ENCODE measurements at places on chromosomes 1 and 21. TPM values are rescaled to one million over a fixed set of nuclear protein-coding genes. Genes with fewer than 3 reads are reported as not detected.
A peak's percentile ranks its signal among the peaks of the same experiment; 100 is the strongest.

The QSOX1 gene
- 25.4 TPM for total RNA-seq

The AGT gene
- total RNA-seq, result not detected

The PGBD5 gene
- not detected for total RNA-seq

The FAM43B gene
- not detected for total RNA-seq

The EPHA8 gene
- not detected for total RNA-seq

The RGS13 gene
- total RNA-seq, result 0.37 TPM

GRCh38 chr1:184945029-184945428 is 29.3 kb downstream of the NIBAN1 start:
- H3K36me3 ChIP-seq, result peaks cover 53% of the 10 kb centered on the region
- no peak for DNase-seq
- H3K4me3 ChIP-seq, result no peak overlapping the region
- H3K27ac ChIP-seq, result no peak overlapping the region
- H3K27me3 ChIP-seq, result no peaks in the 10 kb centered on the region

GRCh38 chr1:209790286-209791193 is 6.2 kb upstream of the C1orf74 start:
- H3K4me1 ChIP-seq, result peaks cover 22% of the 10 kb centered on the region
- no peak overlapping the region for H3K27ac ChIP-seq
- H3K36me3 ChIP-seq, result no peaks in the 10 kb centered on the region
- H3K4me3 ChIP-seq, result no peak overlapping the region
- no peak for DNase-seq

GRCh38 chr1:86030180-86030579 is 126.4 kb downstream of the COL24A1 start:
- no peak overlapping the region for H3K27ac ChIP-seq
- no peaks in the 10 kb centered on the region for H3K36me3 ChIP-seq
- no peak for DNase-seq
- H3K27me3 ChIP-seq, result no peaks in the 10 kb centered on the region

- no peaks in the 10 kb centered on the region for H3K36me3 ChIP-seq
- H3K27me3 ChIP-seq, result no peaks in the 10 kb centered on the region
- H3K27ac ChIP-seq, result no peak overlapping the region
- no peaks in the 10 kb centered on the region for H3K4me1 ChIP-seq
These were observed 318.2 kb upstream of the CAMK1G start for GRCh38 chr1:209265301-209265700.

DNA sequence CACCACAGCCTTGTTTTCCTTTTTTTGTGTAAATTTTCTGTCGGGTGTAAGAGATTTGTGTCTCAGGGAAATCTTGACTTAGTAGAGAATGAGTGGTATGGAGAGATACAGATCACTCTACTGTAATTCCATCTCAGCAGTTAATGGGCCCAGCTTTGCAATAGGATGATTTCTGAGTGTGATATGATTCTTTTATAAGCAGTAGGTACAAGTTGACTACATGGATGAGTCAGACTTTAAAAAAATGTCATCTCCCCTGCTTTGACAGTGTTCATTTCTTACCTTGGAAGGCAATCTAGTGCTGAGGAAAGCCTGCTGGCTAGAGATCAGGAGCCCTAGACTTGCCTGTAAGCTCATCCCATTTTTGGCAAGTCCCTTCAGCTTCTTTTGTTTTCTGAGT is 261.9 kb downstream of the RYR2 start:
- no peaks in the 10 kb centered on the region for H3K27me3 ChIP-seq
- H3K4me1 ChIP-seq, result peaks cover 7% of the 10 kb centered on the region
- H3K27ac ChIP-seq, result no peak overlapping the region
- no peaks in the 10 kb centered on the region for H3K36me3 ChIP-seq
- no peak overlapping the region for H3K4me3 ChIP-seq
- no peak for DNase-seq

DNA sequence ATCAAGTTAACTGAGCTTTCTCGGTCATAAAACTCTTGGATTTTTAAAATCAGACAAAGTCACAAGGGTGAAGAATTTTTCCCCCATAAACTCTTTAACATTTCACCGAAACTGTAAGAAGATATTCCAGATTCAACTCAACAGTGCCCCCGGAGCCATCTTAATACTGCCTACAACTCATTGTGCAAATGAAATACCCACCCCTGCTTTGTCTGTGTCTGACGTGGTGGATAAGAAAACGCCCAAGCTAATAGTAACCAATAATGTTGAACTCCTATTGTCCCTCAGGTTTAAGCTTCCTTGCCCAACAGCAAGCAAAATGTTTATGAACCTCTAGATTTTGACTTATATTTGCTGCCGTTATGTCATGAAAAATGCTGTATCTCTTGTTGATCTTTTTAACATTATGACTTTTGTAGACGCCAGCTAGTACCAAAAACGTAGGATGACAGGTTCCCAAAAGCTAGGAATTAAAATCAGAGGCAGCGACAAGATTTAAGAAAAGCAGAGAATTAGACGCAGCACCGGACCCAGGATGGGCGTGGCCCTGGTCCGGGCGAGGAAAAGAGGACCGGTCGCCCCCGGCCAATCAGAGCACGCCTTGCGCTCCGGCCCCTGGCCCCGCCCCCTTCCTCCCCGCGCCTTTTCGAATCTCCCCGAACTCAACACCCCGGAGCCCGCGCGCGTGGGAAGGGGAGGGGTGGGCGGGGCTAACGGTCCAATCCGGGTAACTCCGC is 1.1 kb downstream of the STMN1 start:
- H3K4me3 ChIP-seq, result peak overlapping the region; percentile 98
- H3K27ac ChIP-seq, result peak overlapping the region; percentile 91
- DNase-seq, result peak; percentile 99
- H3K36me3 ChIP-seq, result peaks cover 42% of the 10 kb centered on the region
- H3K27me3 ChIP-seq, result peaks cover 18% of the 10 kb centered on the region

GRCh38 chr1:23171181-23171755 is 2.6 kb upstream of the LUZP1 start:
- peaks cover 4% of the 10 kb centered on the region for H3K36me3 ChIP-seq
- H3K4me3 ChIP-seq, result no peak overlapping the region
- peaks cover 11% of the 10 kb centered on the region for H3K27me3 ChIP-seq
- peaks cover 20% of the 10 kb centered on the region for H3K4me1 ChIP-seq

DNA sequence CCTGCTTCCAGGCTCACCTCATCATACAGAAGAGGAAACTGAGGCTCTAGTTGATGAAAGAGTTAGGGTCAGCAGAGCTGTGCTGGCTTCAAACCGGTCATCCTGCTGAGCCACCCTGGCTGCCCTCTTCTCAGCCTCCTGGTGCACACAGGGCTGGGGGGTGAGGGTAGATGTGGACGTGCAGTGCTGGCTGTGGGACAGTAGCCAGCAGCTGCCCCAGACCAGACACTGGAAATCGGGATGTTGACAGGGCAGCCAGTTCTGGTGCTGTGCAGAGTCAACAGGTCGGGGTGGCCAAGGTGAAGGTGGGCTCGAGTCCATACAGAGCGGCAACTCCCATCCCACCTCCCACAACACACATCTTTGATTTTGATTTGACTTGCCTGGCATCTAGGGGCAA is 1.5 kb upstream of the CLCNKA start:
- no peak overlapping the region for H3K4me3 ChIP-seq
- no peak for DNase-seq
- H3K27ac ChIP-seq, result no peak overlapping the region
- no peaks in the 10 kb centered on the region for H3K36me3 ChIP-seq
- H3K4me1 ChIP-seq, result no peaks in the 10 kb centered on the region

- no peaks in the 10 kb centered on the region for H3K4me1 ChIP-seq
- H3K27ac ChIP-seq, result no peak overlapping the region
- no peak overlapping the region for H3K4me3 ChIP-seq
- DNase-seq, result no peak
- H3K36me3 ChIP-seq, result no peaks in the 10 kb centered on the region
These were observed 598.2 kb downstream of the LMO4 start for GRCh38 chr1:87926921-87927320.

DNA sequence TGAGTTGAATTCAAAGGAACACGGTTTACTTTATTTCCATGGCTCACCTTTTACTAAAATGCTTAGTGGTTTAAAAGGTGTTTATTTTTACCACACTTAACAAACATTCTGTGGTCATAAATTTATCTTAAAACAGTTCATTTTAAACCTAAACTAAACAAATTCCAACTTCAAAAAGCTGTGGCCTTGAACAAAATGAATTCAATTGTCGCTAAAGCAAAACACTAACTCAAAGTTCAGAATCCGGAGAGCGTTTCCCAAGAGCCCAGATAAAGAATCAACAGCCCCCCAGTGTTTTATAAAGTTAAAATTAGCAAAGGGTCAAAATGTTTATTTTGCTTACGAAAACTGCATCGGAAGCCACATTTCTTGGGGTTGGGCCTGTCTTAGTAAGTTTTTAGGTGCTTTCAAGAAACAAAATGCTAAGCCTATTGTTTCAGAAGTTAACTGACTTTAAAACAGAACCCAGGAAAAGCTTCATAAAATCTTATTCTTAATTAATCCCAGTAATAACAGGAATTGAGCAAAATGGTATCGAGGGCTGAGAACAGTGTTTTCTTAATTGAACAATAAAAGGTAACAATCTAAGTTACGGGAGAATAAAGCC is 1.3 kb downstream of the PUM1 start:
- H3K36me3 ChIP-seq, result peaks cover 14% of the 10 kb centered on the region
- peak overlapping the region; percentile 99 for H3K27ac ChIP-seq
- peak overlapping the region; percentile 99 for H3K4me3 ChIP-seq
- DNase-seq, result no peak

- H3K4me1 ChIP-seq, result peaks cover 7% of the 10 kb centered on the region
- no peaks in the 10 kb centered on the region for H3K36me3 ChIP-seq
- no peak overlapping the region for H3K27ac ChIP-seq
- no peak for DNase-seq
These were observed 114.2 kb upstream of the IPO9 start for GRCh38 chr1:201714542-201715329.

DNA sequence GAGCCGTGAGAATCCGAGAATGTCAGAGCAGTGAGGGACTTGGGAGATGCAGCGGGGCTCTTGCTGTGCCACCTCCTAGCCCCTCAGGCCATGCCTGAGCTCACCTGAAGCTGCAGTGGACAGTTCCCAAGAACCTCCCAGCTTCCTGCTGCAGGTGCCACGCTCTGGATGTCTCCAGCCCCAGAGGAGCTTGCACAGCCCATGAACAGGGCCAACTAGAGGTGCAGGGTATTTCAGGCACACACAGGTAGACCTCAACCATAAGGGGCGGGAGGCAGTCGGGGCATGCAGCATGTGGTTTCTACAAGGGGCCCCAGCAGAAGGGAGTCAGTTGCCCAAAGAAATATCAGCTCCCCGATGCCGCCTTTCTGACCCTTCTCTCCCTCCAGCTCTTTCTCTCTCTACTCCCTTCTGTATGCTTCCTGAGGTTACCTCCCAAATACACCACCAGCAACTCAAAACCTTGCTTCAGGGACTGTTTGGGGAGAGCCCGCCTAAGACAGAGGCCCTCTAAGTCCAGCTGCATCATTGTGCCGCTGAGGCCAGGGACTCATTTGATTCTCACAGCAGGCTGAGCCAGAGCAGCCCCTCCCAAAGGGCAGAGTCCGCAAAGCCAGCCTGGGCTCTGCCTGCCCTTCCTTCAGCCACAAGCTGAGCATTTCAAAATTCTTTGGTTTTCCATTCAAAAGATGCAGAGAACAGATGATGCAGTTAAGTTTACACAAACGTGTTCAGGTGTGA is 209.8 kb downstream of the MATN1 start:
- H3K27ac ChIP-seq, result no peak overlapping the region
- no peak overlapping the region for H3K4me3 ChIP-seq
- no peaks in the 10 kb centered on the region for H3K27me3 ChIP-seq
- peak; percentile 3 for DNase-seq
- no peaks in the 10 kb centered on the region for H3K4me1 ChIP-seq

DNA sequence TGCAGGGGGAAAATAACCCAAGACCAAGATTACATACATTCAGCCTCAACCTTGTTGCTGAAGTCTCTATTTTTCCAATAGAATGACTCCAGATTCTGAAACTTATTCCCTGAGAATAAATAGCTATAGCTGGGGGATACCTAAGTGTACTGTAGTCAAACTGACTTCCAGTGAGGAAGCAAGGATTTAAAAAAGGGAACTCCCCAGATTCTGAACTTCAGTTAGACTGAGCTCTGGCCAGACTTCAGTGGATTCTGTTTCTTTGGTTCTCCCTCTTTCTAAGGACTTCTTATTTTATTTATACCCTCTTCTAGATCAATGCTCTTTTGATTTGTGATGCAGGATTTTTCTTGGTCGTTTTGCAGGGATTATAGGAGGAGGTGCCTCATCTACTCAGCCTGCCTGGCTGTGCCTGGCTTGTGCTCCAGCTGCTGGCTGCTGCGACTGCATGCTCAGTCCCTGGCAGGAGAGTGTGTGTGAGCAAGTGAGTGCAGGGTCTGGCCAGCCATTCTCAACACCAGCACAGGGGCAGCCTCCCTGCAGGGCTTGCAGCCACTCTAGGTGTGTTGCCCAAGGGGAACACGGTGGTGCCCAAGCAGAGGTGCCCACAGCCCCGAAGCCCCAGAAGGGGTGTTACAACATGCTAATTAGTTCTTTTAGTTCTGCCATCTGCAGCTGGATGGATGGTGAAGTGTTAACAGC is 43.0 kb downstream of the SPATA17 start:
- H3K27ac ChIP-seq, result no peak overlapping the region
- no peaks in the 10 kb centered on the region for H3K27me3 ChIP-seq
- H3K4me1 ChIP-seq, result no peaks in the 10 kb centered on the region
- DNase-seq, result no peak
- H3K4me3 ChIP-seq, result no peak overlapping the region
- H3K36me3 ChIP-seq, result no peaks in the 10 kb centered on the region

DNA sequence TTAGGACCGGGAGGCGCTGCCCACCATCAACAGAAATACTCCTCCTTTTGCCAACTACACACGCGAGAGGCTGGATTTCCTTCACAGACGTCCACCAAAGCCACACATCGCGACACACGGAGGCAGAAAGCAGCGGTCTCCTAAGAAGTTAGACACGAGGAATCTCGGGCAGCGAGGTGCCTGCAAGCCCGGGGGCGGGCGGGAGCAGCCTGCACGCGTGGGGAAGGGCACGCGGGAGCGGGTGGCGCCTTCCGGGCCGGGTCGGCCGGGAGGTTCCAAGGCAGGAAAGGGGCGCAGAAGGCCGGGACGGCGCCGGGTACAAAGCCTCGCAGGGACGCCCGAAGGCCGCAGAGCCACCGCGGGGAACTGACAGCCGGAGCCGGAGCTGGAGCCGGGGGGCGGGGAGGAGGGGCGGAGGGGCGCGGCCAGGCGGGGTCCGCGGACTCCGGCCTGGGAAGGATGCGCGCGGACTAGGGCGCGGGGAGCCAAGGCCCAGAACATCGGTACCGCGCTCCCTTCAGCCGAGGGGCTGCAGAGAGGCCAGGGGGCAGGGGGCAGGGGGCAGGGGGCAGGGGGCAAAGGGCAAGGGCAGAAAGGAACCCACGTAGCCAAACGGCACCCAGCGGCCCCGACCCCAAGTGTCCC is 722 bp downstream of the NPHP4 start:
- peak; percentile 64 for DNase-seq
- H3K36me3 ChIP-seq, result peaks cover 6% of the 10 kb centered on the region
- H3K27me3 ChIP-seq, result no peaks in the 10 kb centered on the region
- H3K27ac ChIP-seq, result peak overlapping the region; percentile 79
- peaks cover 26% of the 10 kb centered on the region for H3K4me1 ChIP-seq
- peak overlapping the region; percentile 82 for H3K4me3 ChIP-seq

- H3K36me3 ChIP-seq, result no peaks in the 10 kb centered on the region
- peaks cover 11% of the 10 kb centered on the region for H3K4me1 ChIP-seq
- H3K27me3 ChIP-seq, result peaks cover 6% of the 10 kb centered on the region
- no peak overlapping the region for H3K4me3 ChIP-seq
These were observed 2.6 kb upstream of the DDR2 start for GRCh38 chr1:162629651-162630050.

Data from activated CD8-positive, alpha-beta memory T cell treated with anti-CD3 and anti-CD28 coated beads, Interleukin-2, amount 10 ng/mL, durations not matched to agents 7 days and 5 days (primary cell).